GM23338 (cell line): ENCODE measurements at places on chromosomes 3 and 15. TPM values are rescaled to one million over a fixed set of nuclear protein-coding genes. Genes with fewer than 3 reads are reported as not detected.

Gene MME
- 32.6 and 76.7 TPM in 2 replicates for total RNA-seq

Gene ANO10
- 34.6 and 48.1 TPM in 2 replicates for total RNA-seq

Gene ZNF619
- 7.4 and 10.5 TPM in 2 replicates for total RNA-seq

Gene LMAN1L
- total RNA-seq: not detected in 2 replicates

Gene DUOX1
- total RNA-seq: 0.69 and 2.1 TPM in 2 replicates

GRCh38 chr3:99921986-99922385 lies 104.3 kb downstream of the CMSS1 start:
- no peak for DNase-seq
- H3K36me3 ChIP-seq: no peaks in the 10 kb centered on the region
- no peaks in the 10 kb centered on the region for H3K27me3 ChIP-seq
- H3K4me1 ChIP-seq: peaks cover 49% of the 10 kb centered on the region
- H3K27ac ChIP-seq: no peak overlapping the region
- no peak overlapping the region for H3K4me3 ChIP-seq

DNA sequence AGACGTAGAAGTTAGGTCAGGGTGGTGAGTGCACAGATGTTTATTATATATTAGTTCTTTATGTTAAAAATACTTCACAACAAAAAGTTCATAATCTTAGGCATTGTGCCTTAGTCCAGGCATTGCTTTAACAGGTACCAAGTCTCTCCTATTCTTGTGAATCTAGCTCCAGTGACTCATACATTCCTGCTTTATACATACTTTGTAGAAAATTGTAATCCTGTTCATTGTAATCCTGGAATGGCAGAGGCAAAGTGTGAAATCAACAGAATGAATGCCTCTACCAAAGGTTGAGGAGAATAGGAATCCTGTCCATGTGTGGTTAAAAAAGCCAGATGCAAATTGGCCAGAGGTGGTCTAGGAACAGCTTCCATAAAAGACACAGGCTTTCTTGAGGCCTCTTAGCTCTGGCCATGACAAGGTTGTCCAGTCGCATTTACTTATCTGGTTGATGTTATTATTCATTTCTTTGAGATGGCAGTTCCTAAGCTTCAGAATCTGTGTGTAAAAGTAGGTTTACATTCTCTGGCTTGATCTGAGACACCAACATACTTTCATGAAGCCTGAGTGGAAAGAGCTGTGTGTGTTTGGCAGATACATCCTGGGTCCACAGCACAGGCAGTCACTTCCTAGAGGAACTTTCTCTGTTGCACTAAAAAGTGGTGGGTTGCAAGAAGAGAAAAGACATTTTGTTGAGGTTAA lies 109.0 kb downstream of the CDIN1 start:
- DNase-seq: no peak
- no peak overlapping the region for H3K27ac ChIP-seq
- H3K27me3 ChIP-seq: no peaks in the 10 kb centered on the region
- H3K4me3 ChIP-seq: no peak overlapping the region
- peaks cover 6% of the 10 kb centered on the region; the same call in 1 of the 2 replicates for H3K36me3 ChIP-seq
- H3K4me1 ChIP-seq: no peaks in the 10 kb centered on the region

- DNase-seq: peak; percentile 64
- H3K4me1 ChIP-seq: peaks cover 43% of the 10 kb centered on the region
- no peaks in the 10 kb centered on the region for H3K27me3 ChIP-seq
- H3K27ac ChIP-seq: no peak overlapping the region
Observed at GRCh38 chr3:52534281-52535183, 875 bp upstream of the NT5DC2 start.

- DNase-seq: no peak
- no peaks in the 10 kb centered on the region for H3K27me3 ChIP-seq
- H3K4me1 ChIP-seq: no peaks in the 10 kb centered on the region
- H3K36me3 ChIP-seq: no peaks in the 10 kb centered on the region
Observed at GRCh38 chr3:196603683-196604082, 35.2 kb downstream of the FBXO45 start.

DNA sequence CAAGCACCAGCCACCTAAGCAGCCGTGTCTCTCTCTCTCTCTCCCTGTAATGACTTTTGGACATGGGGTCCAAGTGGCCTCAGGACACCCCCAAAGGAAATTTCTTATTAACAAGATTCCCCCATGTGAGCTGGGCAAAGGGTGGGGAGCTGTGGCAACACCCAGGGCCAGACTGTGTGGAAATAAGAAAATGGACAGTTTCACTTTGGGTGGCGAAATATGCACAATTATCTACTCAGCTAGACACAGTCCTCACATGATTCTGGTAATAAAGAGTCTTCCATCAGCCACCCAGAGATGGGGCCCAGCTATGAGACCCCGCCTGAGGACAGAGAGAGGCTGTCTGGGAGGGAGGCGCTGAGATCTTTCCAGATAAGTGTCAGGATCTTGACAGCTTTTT lies 96.8 kb upstream of the TPM1 start:
- H3K4me1 ChIP-seq: no peaks in the 10 kb centered on the region
- no peak overlapping the region for H3K27ac ChIP-seq
- H3K36me3 ChIP-seq: no peaks in the 10 kb centered on the region
- DNase-seq: no peak
- no peak overlapping the region for H3K4me3 ChIP-seq
- no peaks in the 10 kb centered on the region for H3K27me3 ChIP-seq

DNA sequence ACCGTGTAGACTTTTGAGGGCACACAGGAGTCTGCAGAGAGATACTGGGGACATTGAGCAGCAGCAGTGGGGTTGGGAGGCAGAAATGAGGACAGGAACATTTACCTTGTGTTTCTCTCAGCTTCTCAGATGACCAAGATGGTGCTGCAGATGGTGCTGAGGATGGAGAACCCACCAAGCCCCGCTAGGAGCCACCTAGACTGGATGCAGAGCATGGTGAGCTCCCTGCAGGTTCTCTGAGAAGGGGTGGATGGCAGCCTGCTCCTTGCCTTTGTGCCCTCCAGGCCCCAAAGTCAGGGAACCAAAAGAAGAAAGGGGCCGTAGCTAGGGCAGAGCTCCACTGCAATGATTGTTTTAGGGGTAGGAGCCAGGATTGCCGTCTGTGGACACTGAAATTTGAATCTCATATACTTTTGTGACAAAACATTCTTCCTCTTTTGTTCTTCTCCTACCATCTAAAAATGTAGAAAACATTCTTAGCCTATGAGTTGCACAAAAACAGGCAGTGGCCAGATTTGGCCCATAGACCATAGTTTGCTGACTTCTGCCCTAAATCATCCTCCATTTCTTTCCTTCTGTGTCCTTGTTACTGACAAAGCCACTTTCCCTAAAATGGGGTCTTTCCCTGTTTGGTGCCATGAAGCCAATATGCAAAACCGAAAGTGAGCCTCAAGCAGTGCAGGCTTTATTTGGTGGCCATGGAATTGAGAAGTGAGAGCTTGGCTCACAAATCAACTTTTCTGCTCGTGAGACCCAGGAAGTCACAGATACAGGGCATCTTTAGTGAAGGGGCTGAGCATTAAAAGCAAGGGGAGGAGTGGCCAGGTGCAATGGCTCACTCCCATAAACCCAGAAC lies 11.9 kb upstream of the MUC20 start:
- H3K27ac ChIP-seq: no peak overlapping the region
- no peak for DNase-seq
- no peaks in the 10 kb centered on the region for H3K27me3 ChIP-seq
- no peaks in the 10 kb centered on the region for H3K36me3 ChIP-seq
- no peaks in the 10 kb centered on the region for H3K4me1 ChIP-seq
- H3K4me3 ChIP-seq: no peak overlapping the region

- DNase-seq: no peak
- no peaks in the 10 kb centered on the region for H3K36me3 ChIP-seq
- peak overlapping the region; percentile 74 for H3K27ac ChIP-seq
Observed at GRCh38 chr15:67031331-67031730, 34.1 kb upstream of the SMAD3 start.

- H3K27me3 ChIP-seq: no peaks in the 10 kb centered on the region
- H3K4me3 ChIP-seq: no peak overlapping the region
- no peak for DNase-seq
- peaks cover 13% of the 10 kb centered on the region; the same call in 1 of the 2 replicates for H3K4me1 ChIP-seq
- no peaks in the 10 kb centered on the region for H3K36me3 ChIP-seq
- no peak overlapping the region for H3K27ac ChIP-seq
Observed at GRCh38 chr15:70014331-70014730, 83.4 kb downstream of the TLE3 start.

- H3K27me3 ChIP-seq: no peaks in the 10 kb centered on the region
- no peak for DNase-seq
- no peak overlapping the region for H3K27ac ChIP-seq
- H3K36me3 ChIP-seq: no peaks in the 10 kb centered on the region
- no peak overlapping the region for H3K4me3 ChIP-seq
Observed at GRCh38 chr3:24040311-24040710, 95.2 kb downstream of the NR1D2 start.

DNA sequence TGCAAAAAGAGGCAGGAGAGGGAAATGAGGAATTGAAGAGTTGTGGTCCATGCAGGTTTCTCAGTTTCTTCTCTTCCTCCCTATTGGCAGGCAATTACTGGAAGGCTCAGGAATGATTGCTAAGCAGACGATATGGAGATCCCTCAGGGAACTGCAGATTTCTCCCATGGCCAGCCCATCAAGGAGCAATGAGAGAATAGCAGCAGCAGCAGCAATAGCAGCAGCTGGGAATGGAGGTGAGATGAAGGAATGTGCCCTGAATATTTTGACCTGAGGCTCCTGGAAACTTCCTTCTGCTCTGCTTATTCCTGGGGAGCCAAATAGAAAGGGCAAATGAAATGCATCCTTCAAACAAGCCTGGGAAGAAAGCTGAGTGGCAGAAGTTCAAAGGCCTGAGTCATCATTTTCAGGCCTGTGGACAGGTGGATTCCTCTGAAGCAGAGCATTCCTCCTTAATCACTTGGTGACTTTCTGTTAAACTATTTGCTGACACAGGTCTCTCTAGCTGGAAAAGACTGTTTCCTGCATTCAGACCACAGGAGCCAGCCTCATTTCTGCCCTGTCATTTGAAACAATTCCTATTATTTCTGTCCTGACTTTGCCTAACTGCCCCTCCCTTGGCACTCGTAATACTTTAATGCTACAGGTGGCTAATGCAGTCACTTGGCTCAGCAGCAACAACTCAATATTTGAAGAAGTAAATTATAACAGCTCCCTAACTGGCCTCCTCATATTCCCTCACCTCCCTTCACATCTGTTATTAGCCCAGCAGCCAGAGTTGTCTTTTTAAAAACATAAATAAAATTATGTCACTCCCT lies 146.9 kb upstream of the GADL1 start:
- 0 out of 2 replicates have a peak, but pooled peaks cover 3% of the 10 kb centered on the region for H3K4me1 ChIP-seq
- H3K27me3 ChIP-seq: no peaks in the 10 kb centered on the region
- H3K4me3 ChIP-seq: no peak overlapping the region
- peak overlapping the region; percentile 39; the same call in 1 of the 2 replicates for H3K27ac ChIP-seq

DNA sequence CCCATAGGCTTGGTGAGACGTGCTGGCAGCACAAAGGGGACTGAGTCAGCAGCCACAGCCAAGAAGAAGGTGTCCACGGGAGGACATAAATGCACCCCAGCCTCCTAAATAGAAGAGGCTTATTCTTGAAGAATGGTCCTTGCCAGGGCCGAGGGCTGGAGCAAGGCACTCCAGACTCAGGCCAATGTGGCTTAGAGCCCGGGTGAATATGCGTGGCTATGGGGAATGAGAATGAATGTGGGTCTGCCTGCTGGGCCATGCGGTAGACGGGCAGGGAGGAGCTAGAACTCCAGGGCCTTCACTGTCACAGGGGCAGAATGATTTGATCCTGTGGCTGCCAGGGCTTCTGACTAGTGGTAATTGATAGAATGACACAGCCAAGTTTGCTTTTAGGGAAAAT lies 34.0 kb downstream of the DHX30 start:
- no peaks in the 10 kb centered on the region for H3K27me3 ChIP-seq
- H3K27ac ChIP-seq: peak overlapping the region; percentile 82; the same call in 1 of the 2 replicates

- H3K27ac ChIP-seq: no peak within 1 kb of the TSS
- H3K36me3 ChIP-seq: no peaks in the 10 kb centered on the region
- peak; percentile 49 for DNase-seq
- H3K4me3 ChIP-seq: peak within 1 kb of the TSS; percentile 71
Observed at GRCh38 chr3:11154036-11154952, at the start of gene HRH1. Gene HRH1, plus strand, starts transcription at chr3:11154493. Its CDS starts 104,545 bp downstream, at chr3:11259038.

DNA sequence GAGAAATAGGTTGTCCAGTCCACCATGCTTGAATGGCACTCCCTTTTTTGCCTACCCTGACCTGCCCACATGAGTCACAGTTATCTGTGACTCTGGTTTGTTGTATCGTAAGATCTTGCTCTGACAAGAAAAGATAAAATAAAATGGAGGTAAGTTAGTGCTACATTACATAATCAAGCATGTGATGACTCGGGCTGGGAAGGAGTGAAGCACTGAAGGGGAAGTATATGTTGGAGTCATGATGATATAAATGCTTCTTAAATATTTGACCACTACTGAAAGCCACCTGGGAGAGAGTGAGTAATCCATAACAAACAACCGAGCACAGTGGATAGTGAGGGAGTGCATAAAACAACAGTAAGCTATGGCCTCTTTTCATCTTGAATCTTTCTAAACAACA lies 124.4 kb downstream of the SHOX2 start:
- no peak overlapping the region for H3K27ac ChIP-seq
- H3K27me3 ChIP-seq: no peaks in the 10 kb centered on the region
- H3K4me3 ChIP-seq: no peak overlapping the region
- DNase-seq: no peak

GRCh38 chr3:45987368-45988291 lies 8.0 kb downstream of the FYCO1 start:
- H3K27me3 ChIP-seq: no peaks in the 10 kb centered on the region
- H3K4me3 ChIP-seq: no peak overlapping the region
- peaks cover 16% of the 10 kb centered on the region for H3K36me3 ChIP-seq
- H3K4me1 ChIP-seq: peaks cover 13% of the 10 kb centered on the region
- H3K27ac ChIP-seq: no peak overlapping the region
- DNase-seq: no peak

DNA sequence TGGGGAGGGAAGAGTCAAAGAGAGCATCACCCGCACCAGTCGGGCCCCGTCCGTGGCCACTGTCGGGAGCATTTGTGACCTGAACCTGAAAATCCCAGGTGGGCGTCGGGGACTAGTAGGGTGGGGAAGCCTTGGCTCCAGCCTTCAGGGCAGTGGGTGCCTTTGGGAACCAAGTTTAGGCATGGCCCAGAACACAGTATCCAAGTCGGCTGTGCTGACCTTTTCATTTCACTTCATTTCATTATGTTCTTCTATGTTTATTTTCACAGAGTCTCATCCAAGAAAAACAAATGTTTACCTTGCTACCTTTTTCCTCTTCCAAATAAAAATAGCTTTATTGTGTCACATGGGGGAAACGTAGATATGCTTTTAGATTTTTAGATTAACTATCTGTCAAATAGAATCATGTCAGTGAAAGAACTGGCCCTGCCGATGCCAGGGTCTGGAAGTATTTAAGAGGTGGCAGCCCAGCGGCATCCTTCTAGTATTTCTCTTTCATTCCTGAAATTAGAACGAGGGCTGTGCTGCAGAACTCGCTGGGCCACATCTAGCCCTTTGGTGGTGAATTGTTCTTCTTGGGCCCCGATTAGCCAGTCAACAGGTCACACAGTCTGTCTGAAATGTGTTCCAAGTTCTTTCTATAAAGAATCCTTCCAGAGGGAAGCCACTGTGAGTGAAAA lies 60.5 kb downstream of the DNASE1L3 start:
- no peak overlapping the region for H3K27ac ChIP-seq
- H3K4me3 ChIP-seq: no peak overlapping the region
- no peaks in the 10 kb centered on the region for H3K4me1 ChIP-seq
- DNase-seq: no peak
- peaks cover 54% of the 10 kb centered on the region for H3K36me3 ChIP-seq

GRCh38 chr3:30492322-30493192 lies 113.8 kb upstream of the TGFBR2 start:
- peaks cover 20% of the 10 kb centered on the region for H3K4me1 ChIP-seq
- DNase-seq: peak; percentile 5
